ENCODE measurements at places on chromosomes 4 and X.

DNA sequence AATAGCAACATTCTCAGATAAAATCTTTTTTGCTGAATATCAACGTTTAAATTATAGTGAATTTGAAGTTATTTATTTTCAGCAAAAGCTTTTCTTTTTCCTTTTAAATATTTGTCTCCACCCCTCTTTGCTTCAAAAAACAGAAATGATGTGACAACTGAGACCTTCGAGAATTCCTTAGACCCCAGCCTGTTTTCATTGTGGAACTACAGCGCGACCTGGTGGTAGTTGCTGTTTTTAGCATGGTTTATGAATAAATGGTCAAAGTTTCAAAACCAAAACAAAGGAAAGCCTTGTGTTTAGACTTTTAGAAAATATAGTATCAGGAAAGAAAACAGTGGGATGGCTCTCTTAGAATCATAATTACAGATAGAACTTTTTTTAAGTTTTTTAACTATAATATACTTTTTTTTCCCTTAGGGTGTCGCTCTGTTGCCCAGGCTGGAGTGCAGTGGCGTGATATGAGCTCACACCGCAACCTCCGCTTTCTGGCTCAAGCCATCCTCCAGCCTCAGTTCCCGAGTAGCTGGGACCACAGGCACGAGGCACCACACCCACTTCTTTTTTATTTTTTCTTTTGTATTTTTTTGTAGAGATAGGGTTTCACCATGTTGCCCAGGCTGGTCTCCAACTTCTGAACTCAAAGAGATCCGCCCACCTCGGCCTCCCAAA, 26.8 kb upstream of the TMEM184C start:
- DNase-seq: peak; percentile 23

DNA sequence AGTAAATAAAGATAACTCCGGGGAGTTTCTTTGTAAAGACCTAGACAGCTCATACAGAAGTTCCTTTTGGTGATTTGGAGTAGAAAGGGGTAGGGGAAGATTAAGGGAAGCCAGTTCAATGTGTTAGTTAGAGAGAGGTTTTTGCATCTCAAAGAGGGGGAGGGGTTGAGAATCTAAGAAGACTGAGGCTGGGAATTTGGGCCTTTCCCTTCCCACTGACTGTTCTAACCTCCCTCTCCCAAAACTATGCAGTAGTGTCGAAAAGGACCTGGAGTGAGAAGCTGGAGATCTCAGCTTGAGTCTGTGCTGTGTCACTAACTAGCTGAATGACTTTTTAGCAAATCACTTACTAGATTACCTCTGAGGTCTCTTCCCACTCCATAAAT, 55.7 kb upstream of the CCDC160 start:
- no peak for DNase-seq

DNA sequence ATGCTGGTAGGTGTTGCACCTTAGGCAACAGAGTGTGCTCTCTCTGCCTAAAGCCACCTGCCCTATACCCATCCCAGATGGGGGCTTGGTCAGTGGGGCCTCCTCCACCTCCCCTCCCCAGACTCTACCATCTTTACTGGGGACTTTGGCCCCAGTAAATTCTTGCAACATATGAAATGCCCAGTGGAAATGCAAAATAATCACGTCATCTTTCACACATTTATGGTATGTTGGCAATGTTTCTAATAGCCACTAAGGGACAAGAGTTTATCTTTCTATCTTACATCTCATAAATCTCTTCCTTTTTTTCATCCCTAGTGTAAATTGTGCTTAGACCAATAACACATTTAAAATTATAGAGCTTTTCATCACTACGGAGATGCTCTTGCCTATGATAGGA, 103.0 kb upstream of the MAML3 start:
- DNase-seq: no peak

GRCh38 chrX:131988236-131988635, 34.9 kb upstream of the STK26 start:
- DNase-seq: no peak

GRCh38 chrX:2676794-2677675, 14.1 kb upstream of the CD99 start:
- no peak for DNase-seq

DNA sequence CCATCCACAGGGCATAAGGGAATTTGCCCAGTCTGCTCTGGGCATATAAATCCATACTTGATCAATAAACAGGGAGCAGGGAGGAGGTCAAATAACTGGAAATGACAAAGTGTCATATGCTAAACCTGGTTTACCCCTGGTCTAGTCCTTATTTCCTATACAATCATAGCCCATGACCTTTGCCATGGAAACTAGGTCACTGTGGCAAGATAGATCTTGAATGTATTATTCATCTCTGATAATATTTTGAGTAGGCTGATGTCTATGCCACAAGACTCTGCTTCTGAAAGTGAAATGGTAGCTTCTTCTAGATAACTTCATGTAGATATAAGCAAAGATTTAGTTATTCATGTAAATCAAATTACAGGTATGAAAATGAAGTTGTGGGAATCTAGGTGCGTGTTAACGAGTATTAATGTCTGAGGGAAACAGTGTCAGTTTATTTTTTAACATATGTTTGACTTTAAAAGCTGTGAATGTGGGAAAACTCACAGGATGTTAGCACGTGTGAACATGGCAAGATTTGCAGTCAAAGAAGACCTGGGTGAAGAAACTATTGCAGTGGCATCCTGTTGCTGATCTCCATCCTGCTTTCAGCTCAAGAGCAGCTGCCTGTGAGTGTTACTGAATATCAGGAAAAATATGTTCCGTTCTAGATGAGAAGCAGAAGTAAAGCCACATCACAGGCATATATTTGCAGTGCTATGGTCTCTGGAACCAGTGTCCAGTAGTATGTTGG, 81.8 kb upstream of the NDP start:
- DNase-seq: no peak

DNA sequence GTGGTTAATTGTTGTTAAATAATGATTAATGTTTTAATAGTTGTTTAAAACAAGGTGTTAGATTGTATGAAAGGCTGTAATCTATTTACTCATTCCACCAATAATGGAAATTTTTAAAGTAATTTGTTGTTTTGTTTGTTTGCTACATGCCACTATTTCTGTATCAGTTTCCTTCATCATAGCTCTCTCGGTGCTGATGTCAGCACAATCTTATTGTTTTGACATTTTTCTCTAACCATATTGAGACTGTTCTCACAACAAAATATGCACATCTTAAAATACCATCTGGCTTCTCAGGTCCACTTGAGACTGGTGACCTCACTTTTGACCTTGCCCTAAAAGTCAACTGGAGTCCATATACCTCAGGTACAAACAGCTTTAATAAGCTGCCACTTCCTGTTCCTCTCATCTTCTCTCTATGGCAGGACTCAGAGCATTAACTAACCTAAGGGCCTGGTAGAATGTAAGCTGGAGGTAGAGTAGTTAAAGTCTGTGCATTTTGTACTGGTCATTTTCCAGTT, 1.0 kb upstream of the GUCY1B1 start:
- DNase-seq: no peak

GRCh38 chrX:46642145-46642544, 68.6 kb downstream of the CHST7 start:
- no peak for DNase-seq

DNA sequence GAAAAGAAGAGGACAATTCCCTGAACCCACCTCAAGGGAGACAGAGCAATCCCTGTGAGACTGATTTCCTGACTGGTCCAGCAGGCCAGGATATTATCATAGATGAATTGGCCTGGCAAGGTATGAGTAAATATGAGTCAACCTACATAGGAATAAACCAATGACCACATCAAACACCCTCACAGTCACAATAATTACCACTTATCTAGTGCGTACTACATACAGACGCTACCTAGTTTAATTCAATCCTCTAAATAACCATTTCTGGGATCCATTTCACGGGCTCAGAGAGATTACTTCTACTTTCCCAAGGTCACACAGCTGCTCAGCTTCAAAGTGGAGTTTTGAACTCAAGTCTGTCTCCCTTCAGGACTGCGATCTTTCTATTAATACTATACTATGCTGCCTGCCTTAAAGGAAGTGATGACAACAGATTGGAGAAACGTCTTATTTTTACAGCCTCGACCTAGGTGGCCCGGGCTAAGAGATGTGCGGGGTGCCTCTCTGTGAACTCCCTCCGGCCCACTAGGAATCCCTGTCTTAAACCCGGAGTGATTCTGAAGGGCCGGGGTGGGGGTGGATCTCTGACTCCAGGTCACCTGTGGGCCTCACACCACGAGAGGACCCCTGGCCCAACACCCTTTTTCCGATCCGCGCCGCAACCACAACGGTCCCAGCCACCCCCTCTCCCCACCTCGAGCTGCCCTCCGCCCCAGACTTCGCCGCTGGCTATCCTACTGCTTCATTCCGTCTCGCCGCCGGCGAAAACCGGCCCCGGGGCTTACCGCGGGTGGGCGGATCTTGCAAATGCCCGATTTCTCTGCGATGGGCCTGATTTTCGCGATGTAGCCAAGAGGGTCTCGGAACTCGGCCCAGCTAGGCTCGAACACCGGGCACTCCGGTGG, 800 bp downstream of the KDM5C start:
- DNase-seq: no peak

DNA sequence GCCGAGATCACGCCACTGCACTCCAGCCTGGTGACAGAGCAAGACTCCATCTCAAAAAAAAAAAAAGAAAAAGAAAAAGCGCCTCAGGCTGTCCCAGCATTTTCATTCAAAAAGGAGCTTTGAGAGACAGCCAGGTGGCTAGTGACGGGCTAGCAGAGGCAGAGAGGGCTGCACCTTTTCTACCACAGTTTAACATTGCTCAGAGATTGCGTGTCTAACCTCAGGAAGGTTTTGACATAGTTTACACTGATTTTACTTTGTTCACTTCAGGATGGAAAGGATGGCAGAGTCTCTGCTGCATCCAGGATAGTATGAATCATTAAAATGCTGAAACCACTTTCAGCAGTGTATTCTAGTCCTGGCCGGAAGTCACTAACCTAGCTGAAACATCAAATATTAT, 28.1 kb downstream of the ZFP42 start:
- no peak for DNase-seq

DNA sequence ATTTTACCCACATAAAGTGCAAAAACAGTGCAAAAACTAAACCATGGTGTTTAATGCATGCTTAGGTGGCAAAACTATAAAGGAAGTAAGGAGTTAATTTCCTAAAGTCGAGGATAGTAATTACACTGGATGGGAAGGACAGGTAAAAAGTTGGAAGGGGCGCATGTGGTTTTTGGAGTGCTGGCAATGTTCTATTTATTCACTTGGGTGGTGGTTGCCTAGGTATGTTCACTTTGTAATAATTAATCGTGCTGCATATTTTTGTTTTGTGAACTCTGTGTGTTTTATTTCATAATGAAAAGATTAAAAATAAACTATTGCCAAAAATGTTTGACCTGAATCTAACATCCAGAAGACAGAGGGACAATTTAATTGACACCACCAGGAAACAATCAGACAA, 32.1 kb upstream of the SMARCA5 start:
- DNase-seq: no peak

DNA sequence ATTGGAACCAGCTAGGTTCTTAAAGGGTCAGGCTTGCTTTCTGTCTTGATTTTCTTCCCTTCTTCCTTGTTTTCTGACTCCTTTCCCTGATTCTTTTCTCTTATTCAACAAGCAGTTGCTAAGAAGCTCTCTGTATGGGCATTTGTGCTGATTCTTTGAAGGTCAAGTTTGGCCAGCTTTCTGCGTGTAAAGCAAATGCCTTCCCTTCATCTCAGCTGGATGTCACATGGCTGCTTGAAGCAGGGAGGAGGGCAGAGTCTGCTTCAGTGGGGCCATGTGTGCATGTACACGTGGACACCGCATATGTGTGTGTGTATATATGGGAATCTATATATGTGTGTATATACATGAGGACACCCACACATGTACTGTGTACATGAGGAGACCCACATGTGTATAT, 139.9 kb upstream of the ATP6AP2 start:
- DNase-seq: no peak

DNA sequence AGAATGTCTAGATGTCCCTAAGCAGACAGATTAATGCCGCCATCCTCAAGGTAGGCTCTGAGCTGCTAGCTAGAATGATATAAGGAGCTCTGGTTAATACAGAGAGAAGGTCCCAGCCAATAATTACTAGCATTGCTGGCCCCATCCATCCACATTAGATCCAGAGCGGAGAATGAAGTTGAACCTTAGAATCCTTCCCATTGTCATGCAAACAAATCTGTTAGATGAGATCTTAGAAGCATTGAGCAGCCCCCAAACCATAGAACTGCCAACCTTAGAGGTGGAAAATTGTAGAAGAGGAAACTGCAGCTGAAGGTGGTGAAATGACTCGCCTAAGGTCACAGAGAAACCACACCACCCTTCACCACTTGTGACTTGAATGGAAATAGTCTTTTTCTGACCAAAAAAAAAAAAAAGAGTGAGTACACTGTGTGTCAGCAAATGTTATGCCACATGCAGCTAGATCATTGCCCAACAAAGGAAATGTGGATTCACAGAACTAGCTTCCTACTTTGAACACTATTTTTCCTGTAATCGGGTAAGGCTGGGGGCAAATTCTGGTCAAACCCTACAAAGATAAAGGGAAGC, 162.1 kb downstream of the SMIM20 start:
- no peak for DNase-seq

DNA sequence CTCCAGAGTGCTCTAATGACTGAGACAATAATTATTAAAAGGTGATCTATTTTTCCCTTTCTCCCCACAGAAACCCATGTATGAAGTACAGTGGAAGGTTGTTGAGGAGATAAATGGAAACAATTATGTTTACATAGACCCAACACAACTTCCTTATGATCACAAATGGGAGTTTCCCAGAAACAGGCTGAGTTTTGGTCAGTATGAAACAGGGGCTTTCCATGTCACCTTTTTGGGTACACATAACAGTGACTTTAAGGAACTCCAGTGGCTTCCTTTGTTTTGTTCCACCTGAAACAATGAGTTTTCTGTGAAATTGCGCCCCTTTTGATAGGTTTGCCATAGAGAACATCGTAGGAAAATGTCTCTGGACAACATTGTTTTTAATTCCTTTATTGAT, 69.6 kb downstream of the KIT start:
- no peak for DNase-seq

- DNase-seq: no peak
These were observed 3.1 kb upstream of the CLCN3 start for GRCh38 chr4:169617306-169617705.

DNA sequence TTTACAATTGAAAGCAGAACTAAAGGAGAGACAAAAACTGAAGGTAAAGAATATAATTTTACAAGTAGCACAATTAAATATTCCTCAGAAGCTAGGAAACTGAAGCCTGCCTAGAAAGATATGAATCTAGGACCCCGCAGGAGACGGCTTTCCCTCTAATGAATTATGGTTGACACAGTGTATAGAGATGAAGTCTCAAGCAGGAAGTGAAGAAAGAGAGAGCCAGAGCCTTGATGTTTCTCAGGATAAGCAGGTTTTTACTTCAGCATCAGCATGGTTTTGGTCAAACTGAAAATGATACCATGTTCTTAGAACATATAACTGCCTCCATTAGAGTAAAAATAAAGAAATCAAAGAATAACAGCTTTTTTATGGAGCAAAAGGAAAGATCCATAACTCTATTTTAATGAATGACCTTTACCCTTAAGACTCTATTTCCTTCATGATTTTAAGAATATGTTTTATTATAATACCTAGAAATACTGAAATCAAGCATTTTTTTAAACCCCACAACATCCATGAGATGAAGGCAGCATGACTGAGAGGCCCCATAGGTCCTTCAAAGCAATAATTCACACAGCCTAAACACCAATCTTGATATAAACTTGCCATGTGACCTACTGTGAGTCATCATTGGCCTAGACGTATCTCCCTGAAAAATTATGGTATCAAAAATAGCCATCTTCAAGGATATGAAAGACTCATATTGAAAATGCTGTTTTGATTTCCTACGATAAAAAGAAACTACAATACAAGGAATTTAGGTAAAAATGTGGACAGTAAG, 193.4 kb downstream of the PRDM5 start:
- DNase-seq: no peak
